ENCODE measurements at places on chromosomes 6 and 20.

GRCh38 chr6:32085759-32086459, 23.2 kb downstream of the TNXB start:
- DNase-seq, result no peak

DNA sequence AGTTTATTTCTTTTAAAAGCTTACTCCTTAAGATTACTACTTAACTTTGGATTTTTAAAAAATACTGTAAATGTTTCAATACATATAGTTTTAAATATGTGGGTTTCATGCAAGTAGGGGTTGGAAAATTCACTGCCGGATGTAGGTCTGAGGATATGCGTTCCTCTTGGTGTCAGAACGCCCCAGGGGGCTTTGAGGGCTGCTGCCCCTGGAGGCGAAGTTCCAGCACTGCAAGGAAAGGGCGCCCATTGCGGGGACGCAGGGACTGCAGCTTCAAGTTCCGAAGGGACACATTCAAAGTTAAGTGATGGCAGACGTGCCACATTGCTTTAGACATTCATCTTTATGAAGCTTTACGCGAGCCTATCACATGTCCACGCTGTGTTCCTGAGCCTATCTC, 152.9 kb downstream of the SOD2 start:
- no peak for DNase-seq

- no peak for DNase-seq
Measured at GRCh38 chr6:140002396-140003022, 628.1 kb upstream of the CITED2 start.

DNA sequence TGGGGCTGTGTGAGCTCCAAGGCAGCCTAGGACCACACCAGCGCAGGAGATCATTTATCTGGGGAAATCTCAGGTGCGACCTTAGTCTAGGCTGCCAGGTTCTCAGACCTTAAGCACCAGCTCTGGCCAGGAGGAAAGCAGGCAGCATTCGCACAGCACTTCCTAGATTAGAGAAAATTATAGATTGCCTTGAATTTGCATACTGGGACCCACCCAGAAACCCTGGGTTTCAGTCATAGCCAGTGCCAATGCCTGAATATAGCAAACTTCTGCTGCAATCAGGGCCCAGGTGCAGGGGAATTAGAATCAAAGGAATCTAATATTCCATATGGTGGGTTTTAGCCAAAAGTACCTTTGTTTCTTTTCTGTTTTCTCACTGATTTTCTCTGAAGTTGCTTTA, 204.3 kb upstream of the CST7 start:
- DNase-seq, result no peak

DNA sequence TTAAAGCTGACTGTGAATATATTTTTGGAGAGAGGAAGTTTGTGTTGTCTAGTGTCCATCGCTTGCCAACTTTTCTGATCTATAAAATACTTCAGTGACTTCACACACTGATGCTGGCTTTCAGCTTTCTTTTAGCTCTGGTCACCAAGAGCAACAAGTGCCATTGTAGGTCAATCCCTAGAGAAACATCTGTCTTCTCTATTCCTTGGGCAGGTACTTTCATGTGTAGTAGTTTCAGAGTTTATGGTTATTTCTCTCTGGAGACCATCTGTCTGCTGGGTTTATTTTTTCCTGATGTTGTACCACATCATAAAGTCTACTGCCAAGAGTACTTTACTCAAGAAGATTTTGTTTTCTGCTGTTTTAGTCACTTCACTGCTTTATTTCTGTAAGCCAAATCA, 249.9 kb downstream of the KHDC1L start:
- DNase-seq, result no peak

- DNase-seq, result no peak
Measured at GRCh38 chr6:110353457-110354001, 4.6 kb downstream of the METTL24 start.

GRCh38 chr20:18805881-18806280, 7.7 kb upstream of the SCP2D1 start:
- DNase-seq, result no peak

DNA sequence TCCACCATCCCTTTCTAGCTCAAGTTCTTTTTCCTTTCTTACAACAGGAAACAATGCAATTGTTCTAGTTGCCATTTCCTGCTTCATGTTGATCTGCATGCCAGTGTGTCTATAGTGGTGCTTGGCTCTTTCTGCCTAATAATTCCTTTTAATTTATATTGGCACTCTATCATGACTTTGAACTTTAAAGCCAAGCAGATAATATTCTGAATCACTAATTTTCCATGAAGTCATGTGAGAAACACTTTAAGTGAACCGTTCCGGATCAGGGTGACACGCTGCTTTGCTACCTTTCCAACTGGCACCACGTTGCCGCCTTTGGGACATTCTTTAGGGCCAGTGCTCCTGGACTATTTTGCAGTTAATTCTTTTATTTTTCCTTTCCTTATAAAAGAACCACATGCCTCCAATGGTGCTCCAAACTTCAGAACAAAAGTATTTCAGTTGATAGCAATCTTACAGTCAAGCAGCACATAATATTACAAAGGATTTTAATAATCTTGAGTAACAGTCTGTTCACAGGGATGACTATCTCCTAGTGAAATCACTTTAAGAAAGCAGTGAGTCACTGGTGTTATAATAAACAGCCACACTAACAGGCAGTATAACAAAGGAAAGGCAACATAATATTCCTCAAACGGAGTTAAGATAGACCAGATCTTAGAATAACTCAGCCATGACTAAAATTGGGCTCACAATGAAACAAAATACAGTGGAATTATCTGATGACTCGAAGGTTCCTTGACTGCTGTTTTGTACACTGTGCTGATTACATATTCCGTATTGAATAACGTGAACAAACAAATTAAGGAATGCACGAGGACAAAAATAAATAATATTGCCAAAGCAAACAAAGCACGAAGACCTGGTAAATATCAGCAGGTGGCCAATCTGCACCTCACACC, 19.0 kb upstream of the BLOC1S5 start:
- DNase-seq, result no peak

DNA sequence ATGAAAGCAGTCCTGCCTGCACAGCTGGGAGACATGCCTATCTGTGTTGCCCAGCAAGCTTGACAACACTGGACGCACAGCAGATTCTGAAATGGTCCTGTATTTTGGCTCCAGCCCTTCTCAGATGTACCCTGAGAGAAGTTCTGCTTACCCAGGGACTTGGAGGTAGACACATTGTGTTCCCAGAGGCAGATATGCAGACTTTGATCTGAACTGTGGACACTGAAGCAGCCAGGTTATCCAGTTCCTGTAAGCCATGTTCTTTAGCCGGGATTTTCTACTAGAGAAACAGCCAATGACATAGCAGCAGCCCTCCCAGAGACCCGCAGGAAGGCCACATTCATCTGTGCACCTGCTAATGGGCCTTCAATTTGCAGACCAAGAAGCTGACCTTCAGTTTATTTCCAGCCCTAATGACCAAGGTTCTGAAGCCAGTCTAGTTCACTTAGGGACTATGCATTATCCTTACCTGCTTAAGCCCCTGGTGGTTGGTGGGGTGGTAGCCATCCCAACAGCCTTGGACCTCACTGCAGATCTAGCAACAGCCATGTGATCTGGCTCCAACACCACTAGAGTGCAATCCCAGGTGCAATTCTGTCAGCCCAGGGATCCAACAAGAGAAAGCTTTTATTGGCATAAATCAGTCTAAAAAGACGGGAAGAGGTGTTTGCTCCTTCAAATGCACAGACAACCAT, 134.2 kb downstream of the MEI4 start:
- DNase-seq, result no peak

DNA sequence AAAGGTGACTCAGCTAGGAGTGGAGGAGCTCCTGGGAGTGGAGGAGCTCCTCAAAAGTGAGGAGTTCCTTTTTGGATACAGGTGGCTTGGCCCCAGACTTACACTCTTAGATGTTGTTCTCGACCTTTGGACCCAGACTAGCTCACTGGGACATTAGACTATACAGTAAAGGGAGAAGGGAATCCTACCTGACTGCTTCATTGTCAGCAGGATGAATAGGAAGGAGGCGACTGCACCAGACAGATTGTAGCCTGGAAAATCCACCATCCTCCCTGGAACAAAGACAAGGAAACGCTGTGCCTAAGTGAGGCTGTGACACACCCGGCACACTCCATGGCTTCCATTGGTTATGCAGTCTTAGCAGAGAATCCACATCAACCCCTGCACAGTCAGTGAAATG, at the start of gene BTNL2:
TSS of gene BTNL2 (minus strand) at position 325 of the 400 bp plus-strand sequence. CDS start at position 267, 58 bp downstream.
- no peak for DNase-seq

GRCh38 chr6:54719131-54719530, 127.4 kb upstream of the FAM83B start:
- DNase-seq, result no peak

DNA sequence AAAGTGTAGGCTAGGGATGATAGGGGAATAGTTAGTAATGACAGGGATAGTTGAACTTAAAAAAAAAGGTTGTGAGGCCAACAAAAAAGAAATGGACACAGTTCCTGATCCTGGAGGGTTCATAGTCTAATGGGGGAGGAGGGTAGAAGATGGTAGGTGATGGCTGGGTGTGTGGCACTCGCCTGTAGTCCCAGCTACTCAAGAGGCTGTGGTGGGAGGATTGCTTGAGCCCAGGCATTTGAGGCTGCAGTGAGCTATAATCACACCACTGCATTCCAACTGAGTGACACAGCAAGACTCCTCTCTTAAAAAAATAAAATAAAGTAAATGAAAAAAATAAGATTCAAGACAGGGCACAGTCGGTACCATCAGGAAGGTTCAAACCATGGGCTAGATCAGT, 2.4 kb upstream of the MICB start:
- DNase-seq, result no peak

- DNase-seq, result no peak
Measured at GRCh38 chr20:35328095-35328685, 36.0 kb upstream of the FAM83C start.

DNA sequence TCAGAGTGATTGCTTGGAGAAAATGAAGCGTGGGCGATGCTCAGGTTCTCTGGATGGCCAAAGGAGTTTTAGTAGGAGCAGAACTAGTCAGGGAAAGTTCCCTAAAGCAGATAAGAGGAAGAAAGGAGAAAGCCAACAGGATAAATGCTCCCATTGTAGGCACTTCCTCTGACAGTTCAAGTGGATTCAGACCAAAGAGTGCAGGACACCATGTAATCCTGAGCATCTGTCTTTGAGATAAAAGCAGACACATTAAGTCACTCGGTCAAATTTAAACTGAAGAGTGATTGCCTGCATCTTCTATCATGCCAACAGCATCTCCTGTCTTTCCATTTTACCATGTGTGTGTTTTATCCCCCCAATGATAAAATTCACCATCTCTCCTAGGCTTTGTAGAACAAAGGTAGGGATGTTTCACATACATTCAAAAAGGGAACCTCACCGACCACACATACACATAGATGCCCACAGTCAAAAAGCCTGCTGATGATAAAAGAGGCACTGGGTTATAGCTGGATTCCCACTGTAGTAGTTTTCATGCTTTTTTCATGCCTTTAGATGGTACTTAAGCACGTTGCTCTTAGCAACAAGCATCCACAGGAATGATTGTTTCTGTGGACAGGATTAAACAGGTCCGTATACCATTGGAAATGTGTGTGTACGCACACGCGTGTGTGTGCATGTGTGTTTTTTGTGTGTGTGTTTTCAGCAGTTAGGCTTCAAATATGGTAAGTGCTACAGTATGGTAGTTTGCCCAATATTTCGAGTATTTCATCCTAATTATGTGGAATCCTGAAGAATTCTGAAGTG, 7.0 kb downstream of the GRIK2 start:
- DNase-seq, result no peak

DNA sequence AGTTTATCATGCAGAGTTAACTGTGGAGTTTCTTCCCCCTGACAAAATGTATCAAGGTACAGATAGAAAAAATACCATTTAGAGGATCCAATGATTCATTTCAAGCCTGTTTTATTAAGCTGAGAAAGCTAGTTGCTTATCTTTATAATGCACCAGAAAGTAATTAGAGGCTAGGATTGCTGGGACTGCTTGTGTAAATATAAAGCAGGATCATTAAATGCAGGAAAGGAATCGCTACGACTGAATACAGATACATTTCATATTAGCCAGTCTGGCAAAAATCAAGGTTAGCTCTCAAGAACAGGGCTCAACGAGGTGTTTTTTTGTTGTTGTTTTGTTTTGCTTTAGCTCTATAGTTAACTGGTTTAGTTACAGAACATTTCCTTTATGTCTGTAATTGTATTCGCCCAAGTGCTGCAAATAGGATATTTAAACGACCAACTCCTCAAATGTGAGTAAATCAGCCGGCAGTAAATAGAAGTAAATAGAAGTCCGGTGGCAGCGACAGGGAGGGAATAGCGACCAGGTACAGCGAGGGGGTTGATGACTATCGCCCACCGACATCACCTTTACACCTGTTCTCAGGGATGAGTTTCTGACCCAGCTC, 748 bp downstream of the UBE2J1 start:
- DNase-seq, result no peak

DNA sequence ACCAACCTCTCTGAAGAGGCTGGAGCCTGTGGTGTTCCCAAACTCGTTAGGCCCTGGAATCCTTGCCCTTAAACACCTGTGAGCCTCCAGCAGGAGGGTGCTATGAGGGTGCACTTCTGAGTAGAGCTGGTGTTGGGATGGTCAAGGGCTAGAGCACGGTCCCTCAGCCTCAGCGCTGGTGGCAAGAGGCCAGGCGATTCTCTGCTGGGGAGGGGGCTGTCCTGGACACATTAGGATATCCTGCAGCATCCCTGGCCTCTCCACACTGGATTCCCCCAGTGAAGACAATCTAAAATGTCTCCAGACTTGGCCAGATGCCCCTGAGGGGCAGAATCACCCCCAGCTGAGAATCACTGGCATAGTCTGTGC, 157.8 kb downstream of the SYCP2 start:
- no peak for DNase-seq

GRCh38 chr6:25132934-25133333, 146.2 kb upstream of the CARMIL1 start:
- DNase-seq, result no peak

- DNase-seq, result no peak
Measured at GRCh38 chr6:83432636-83433035, 1.8 kb upstream of the ME1 start.

- DNase-seq, result no peak
Measured at GRCh38 chr20:32474967-32475811, 109.9 kb downstream of the NOL4L start.

DNA sequence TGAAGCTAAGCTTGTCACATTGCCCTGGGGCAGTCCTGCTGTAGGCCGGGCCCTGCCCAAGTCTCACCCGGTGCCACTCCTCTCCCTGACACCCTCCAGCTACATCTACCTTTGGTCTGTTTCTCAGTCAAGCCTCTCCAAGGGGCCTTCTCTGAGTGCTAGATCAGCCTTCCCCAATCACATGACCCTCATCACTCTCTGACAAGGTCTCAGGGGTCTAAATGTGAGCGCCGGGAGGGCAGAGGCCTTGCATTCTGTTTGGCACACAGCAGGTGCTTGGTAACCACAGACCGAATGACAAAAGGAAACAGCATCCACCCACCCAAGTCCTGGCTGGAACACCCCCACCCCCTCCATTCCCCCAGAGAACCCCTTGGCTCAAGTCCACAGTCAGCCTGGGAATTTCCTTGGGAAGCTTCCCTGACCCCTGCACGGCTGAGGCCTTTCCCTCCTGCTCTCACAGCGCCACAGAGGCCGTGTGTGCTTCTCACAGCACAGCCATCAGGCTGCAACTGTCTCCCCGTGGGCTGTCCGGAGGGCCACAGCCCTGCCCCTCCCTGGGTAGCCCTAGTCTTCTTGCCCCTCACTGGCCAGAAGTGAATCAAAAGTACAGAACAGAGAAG, 32.9 kb downstream of the PKIG start:
- DNase-seq, result no peak

GRCh38 chr6:3287308-3287707, 28.6 kb downstream of the PSMG4 start:
- DNase-seq, result no peak
